ENCODE measurements at places on chromosomes 1 and 21.

GRCh38 chr1:107617921-107618320 lies 347.1 kb downstream of the VAV3 start:
- DNase-seq, result no peak

DNA sequence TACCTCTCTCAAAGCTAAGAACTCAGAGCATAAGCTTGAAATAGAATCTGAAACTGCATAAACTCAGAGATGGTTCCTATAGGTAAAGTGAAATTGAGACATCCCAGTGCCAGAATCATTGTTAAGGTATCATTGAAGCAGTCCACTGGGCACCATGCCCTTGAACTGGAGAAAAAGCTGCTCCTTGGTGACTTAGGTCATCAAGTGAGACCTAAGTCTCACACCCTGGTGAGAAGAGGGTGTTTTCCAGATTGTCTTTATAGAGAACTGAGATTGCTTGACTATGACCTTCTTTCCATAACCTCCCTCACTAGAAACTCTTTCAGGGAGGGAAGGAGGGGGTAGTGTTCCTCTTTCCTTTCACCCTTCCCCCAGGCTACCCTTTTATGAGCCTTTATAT lies 9.4 kb upstream of the ATP6V1G3 start:
- no peak for DNase-seq

DNA sequence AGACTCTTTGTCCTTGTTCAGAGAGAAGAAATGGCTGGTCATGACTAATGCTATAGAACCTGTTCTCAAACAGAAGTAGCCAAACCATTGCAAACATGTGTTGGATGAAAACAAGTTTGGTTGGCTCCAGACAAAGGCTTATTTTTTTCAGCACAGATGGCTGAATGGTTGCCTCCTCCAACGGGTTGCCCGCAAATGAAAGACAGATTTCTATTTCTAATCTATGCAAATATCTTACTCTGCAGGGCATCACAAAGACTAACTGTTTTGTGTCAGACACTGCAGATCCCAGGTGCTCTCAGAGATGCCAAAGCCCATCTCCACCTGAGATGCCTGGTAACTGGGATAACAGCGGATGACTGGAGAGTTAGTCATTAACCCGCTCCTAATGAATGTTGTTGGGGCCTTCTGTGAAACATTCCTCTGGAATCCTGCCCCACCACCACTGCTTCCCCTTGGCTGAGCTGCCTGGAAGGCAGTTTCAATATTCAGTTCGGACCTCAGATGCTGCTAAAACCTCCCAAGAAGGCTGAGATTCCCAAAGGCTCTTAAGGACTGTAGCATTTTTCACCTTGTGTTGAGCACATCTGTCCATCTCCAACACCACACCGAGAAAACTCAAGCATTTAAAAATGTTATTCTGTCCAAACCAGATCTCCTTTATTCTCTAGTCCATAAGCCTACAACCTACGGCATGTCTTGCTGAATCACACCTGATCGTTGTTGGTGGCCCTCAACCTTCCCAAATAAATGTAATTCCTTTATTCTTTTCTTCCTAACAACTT lies 104.4 kb downstream of the PTPN14 start:
- DNase-seq, result peak; percentile 48

DNA sequence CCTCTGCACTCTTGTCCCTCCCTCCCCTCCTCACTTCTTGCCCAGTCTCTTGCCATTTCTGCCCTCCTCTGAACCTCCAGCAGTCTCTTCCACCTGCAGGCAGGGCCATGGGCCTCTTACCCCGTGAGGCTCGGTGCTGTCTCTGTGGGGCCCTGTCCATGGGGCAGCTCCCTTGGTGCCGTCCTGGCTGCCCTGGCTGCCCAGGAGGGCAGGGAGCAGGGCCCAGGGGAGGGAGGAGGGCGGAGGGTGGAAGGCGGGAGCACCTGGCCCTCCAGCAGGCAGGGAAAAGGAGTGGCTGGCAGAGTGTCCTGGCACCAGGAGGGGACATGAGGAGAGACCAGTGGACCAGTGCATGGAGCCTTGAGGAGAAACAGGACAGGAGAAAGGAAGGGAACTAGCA lies at the start of gene RORC:
Gene RORC, minus strand, starts transcription at position 198 of the 400 bp plus-strand sequence. Its CDS starts 38 bp downstream, at position 160.
- DNase-seq, result no peak

DNA sequence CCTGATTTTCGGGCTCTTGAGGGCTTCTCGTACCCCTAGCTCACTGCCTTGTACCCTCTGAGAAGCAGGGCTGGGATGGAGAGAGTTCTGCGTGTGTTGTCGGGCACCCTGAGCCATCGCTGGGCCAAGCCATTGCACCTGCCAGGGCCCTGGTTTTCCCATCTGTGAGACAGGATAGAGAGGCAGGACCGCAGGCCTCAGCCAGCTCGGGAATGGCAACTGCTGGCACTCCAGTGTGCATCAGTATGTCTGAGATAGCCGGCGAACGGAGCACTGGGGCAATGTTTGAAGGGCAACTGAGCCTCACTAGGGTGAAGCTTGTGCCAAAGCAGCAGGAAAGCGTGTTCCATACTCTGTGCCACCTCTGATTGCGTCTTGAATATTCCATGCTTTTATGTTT lies 66.9 kb downstream of the TENT5C start:
- DNase-seq, result no peak

DNA sequence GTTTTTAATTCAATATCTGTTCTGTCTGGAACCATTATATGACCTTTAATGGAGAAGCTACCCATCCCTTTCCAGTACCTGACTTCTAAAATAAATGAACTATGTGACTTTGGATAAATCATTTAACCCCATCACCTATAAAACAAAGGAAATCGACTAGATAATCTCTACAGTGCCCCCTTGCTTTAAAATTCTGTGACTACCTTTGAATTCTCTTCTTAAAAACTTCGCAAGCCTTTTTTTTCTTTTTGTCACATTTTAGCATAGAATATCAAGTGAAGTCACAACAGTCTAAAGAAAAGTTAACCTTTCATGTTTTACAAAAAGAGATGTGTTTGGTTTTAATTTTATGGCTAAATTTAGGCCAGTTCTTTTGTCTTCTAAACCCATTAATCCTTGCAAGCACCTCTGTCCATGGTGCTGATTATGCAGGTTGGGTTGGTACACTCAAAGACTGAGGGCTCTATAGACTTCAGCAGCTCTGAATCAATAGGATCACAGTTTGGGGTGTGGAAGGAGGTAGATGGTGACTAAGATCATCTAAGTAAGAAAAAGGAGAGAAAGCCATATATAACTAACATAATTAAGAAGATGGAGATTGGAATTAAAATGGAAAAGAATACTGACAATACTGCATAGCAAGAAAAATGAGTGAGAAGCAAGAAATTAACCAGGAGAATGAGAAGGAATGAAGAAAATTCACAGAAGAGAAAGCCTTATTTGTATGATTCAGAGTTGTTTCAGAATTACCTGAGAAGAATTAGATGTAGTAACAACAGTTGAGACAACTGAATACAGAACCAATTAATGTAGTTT lies 59.2 kb downstream of the TBX15 start:
- DNase-seq, result no peak

GRCh38 chr21:44331650-44332307 lies 7.4 kb downstream of the CFAP410 start:
- DNase-seq, result peak; percentile 90

GRCh38 chr1:168918860-168919741 lies 187.4 kb upstream of the ATP1B1 start:
- DNase-seq, result no peak

DNA sequence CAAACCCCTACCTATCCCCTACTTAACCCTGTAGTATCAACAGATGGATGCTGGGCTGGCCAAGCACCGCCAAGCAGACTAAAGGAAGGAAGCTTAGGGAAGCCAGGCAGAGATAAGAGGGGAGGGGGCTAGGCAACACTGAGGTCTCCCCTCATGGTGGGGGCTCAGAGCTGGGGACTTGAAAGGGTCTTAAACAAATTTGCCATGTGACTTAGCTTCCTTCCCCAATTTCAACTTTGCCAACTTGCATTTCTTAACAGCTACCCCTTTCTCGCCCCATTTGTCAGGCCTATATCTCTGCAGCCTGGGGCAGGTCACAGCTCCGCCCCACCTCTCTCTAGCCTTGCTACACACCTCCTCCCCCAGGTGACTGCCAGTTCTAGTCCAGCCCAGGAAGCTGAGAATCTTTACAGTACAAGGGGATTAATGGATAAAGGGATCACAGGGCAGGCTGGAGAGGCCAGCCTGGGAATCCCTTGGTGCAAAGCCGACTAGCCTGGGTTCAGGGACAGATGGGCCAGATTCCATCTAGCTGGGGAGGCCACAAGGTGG lies 3.4 kb downstream of the KIF21B start:
- no peak for DNase-seq

GRCh38 chr1:226662642-226663326 lies 76.3 kb downstream of the ITPKB start:
- peak; percentile 45 for DNase-seq

DNA sequence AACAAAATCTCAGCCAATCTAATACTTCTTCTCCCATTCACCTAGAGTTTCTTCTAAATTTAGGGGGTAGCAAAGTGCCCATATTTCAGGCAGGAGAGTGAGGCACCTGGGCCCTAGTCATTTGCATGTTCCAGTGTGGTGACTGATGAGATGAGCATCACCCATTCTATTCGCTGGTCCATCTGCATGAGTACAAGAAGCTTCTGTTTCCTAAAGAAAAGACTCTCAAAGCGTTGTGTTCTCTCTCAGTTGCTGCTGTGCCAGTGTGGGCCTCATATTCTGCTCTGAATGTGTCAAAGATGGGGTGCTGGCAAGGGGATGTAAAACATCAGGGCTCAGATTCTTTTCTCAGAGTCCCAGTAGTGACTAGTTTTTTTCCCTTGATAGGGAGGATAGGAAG lies 16.1 kb upstream of the DPYD start:
- no peak for DNase-seq

DNA sequence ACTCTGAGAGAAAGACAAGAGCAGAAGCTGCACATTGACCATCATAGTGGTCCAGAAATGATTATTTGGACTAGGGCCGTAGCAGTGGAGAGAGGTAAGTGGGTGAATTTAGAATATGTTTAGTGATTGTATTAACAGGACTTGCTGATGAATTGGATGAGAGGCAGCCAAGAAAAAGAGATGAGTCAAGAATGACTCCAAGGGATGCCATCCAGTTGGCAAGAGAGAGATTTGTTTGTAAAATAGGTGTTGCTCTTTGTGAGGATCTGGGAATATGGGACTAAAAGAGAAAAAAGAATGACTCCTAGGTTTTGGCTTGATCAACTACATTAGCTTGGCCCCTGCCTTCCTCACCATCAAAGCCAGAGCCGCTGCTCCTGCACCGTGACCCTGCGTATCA lies 54.2 kb upstream of the ARTN start:
- DNase-seq, result no peak

GRCh38 chr1:53979712-53980450 lies 33.7 kb downstream of the LRRC42 start:
- DNase-seq, result peak; percentile 98

DNA sequence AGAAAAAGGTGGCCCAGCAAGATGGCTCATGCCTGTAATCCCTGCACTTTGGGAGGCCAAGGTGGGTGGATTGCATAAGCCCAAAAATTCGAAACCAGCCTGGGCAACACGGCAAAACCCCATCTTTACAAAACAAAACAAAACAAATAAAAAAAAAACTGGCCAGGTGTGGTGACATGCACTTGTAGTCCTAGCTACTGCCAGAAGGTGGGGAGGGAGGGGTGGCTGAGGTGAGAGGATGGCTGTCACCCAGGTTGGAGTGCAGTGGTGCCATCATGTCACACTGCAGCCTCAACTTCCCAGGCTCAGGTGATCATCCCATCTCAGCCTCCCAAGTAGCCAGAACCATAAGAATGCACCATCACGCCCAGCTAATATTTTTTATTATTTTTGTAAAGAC lies 22.8 kb downstream of the RERE start:
- DNase-seq, result peak; percentile 56

- DNase-seq, result no peak
Measured at GRCh38 chr1:193325771-193326170, 139.4 kb upstream of the B3GALT2 start.

DNA sequence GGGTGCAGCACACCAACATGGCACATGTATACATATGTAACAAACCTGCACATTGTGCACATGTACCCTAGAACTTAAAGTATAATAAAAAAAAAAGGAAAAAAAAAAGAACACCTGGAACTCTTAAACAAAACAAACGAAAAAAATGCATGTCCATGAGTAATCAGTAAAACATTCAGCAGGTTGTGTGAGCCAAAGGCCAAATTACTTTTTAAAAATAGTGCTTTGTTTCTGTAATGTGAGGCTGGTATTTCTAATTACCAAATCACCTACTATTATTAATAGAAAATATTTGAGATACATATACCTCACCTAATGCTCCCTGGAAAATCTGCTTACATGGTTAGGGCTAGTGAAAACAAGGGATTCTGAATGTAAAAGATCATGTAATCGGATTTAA lies 294.4 kb upstream of the NR5A2 start:
- no peak for DNase-seq

- DNase-seq, result no peak
Measured at GRCh38 chr1:234265321-234265720, 107.9 kb upstream of the COA6 start.

DNA sequence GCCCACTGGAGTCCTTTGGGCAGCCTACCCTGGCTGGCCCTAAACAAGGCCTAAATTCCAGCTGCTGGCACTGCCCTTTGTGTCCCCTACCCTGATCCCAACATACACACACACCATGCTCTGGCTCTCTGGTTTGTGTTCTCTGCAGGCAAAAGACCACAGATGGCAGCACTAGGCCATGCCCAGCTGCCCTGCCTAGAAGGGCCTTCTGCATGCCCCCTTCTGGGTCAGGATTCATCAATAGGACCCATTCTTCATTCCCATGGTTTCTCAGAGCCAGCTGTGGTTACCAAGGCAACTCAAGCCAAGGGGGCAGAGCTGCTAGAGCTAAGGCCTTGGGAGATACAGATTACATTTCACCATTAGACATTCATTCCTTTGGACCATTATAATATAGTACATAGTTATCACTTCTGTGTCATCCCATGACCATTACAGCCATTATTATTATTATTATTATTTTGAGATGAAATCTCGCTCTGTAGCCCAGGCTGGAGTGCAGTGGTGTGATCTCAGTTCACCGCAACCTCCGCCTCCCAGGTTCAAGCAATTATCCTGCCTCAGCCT lies 17.5 kb downstream of the ASAP3 start:
- DNase-seq, result no peak

- DNase-seq, result no peak
Measured at GRCh38 chr21:25657140-25657539, 18.1 kb downstream of the JAM2 start.

DNA sequence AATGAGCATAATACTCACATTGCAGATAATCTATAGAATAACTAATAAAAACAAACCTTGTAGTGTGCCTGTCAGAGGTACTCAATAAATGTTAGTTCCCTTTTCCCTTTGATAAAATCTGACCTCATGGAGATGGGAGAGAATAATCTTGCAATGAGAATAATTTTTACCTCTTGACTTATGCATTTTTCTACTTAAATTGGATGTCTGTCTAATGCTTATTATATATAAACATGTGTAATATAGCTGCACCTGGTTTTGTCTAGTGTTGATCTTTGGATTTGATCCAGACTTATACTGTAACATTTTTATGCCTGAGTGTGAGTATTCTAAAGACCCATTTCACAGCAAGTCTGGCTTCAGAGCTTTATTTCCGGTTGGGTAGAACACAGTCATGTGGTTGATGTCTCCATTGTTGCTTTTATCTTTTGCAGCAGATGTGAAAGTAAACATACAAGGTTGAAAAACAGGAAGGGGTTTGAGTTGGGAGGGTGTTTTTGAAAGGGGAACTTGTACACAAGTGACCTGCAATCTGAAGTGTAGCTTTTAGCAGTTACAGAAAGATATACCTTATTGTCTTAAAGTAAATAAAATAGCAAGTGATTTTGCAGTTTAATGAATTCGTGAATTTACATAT lies 12.4 kb downstream of the EPB41 start:
- DNase-seq, result peak; percentile 65
